ENCODE measurements at places on chromosomes 7 and 10. TPM values are rescaled to one million over a fixed set of nuclear protein-coding genes. Genes with fewer than 3 reads are reported as not detected.
A peak's percentile ranks its signal among the peaks of the same experiment; 100 is the strongest.

The HGF gene
- 1.1 TPM for total RNA-seq

The CALHM1 gene
- total RNA-seq, result not detected

The LRMDA gene
- not detected for total RNA-seq

The SPDYE5 gene
- total RNA-seq, result not detected

The PIK3AP1 gene
- total RNA-seq, result not detected

The AZGP1 gene
- not detected for total RNA-seq

DNA sequence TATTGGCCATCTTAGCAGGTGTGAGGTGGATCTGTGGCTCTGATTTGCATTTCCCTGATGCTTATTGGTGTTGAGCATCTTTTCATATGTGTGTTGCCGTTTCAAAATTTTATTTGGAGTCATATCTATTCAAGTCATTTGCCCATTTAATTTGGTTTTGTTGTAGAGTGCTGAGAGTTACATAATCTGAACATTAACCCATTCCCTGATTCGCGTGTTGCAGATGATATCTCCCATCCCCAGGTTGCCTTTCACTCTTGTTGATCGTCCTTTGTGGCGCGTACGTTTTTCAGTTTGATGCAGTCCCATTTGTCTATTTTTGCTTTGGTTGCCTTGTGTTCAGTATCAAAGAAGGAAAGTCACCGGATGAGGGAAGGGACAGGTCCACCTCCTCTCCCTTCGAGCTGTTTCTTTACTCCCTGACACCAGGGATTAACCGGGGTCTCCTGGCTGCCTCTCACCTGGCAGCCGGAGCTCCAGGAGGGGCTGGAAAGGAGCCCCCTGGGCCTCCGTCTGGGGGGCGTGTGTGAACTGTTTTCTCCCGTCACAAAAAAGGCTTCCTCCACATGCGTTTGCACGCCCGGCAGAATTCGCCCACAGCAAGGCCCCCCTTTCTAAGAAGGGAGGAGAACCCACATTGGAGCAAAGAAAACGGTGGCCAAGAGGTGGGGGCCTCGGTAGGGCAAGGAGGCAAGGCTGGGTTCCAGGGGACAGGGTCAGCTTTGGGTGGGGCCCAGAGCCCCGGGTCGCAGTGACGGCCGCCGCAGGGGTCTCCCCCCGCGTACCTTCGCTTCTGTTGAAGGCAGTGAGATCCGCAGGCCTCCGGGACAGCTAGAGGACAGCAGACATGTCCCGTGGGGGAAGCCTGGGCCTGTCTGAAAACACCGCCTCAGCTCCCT, 8.3 kb downstream of the MNX1 start:
- no peak for DNase-seq

GRCh38 chr7:29853789-29854188, 47.5 kb downstream of the WIPF3 start:
- no peak for DNase-seq

DNA sequence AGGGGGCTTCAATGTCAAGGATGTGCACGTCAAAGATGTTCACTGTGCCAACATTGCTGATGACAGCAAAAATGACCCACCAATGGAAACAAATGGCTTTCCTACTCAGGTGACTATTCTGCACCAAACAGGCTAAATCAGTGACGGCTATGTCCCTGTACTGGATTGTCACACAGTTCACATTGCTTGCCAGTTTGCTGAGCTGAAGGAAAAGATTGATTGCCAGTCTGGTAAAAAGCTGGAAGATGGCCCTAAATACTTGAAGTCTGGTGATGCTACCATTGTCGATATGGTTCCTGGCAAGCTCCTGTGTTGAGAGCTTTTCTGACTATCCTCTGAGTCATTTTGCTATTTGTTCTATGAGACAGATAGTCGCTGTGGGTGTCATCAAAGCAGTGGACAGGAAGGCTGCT, 202.2 kb upstream of the ETV1 start:
- DNase-seq, result peak; percentile 55

DNA sequence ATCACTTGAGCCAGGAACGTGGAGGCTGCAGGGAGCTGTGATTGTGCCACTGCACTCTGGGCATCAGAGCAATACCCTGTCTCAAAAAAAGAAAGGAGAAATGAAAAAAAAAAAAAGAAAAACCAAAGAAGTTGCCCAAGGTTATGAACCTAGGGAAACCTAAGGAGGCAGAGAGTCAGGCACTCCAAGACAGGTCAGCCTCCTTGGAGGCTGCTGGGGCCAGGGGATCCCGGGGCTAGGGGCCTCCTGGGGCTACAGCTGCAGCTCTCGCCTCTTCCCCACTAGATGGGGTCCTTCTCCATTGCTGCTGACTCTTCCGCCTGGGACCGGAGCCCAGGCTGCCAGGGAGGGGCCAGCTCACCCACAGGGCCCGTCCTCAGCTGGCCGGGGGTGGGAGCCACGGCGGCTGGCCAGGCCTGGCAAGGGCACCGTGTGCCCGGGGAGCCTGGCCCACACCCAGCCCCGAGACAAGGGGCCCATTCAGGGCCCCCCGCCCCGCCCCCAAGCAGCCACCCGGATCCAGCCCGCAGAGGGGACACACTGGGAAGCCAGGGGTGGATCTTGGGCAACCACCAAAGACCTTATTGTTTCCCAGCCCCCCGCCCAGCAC, 1.7 kb upstream of the SPACDR start:
- peak; percentile 45 for DNase-seq

DNA sequence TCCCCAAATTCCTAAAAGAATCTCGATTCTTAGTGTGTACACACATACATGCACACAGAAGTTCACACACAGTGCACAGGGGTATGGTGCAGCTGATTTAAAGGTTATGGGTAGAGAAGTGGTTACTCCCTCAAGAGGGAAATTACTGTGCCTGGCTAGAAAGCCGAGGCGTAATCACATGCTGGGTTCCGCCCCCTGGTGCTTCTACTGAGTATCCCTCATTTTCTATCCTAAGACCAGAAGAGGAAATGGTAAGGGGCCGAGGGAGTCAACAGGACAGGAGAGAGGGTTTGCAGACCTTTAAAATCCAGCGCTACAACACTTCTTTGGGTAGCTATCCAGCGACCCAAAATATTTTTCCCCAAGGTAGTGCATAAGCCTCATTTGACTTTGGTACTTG, 147.3 kb upstream of the TMEM196 start:
- DNase-seq, result no peak

- DNase-seq, result no peak
Measured at GRCh38 chr7:149832332-149833041, 5.7 kb upstream of the ZNF862 start.

- DNase-seq, result no peak
Measured at GRCh38 chr7:140423501-140423900, 19.6 kb downstream of the RAB19 start.

All from HFFc6 (cell line).